NCI-H146 (cell line): ENCODE measurements at places on chromosomes 13 and 19.

- no peak for DNase-seq
Observed at GRCh38 chr19:3369337-3370213, 3.2 kb downstream of the NFIC start.

GRCh38 chr19:38031423-38031770 is 124.4 kb downstream of the SIPA1L3 start:
- DNase-seq, result no peak

DNA sequence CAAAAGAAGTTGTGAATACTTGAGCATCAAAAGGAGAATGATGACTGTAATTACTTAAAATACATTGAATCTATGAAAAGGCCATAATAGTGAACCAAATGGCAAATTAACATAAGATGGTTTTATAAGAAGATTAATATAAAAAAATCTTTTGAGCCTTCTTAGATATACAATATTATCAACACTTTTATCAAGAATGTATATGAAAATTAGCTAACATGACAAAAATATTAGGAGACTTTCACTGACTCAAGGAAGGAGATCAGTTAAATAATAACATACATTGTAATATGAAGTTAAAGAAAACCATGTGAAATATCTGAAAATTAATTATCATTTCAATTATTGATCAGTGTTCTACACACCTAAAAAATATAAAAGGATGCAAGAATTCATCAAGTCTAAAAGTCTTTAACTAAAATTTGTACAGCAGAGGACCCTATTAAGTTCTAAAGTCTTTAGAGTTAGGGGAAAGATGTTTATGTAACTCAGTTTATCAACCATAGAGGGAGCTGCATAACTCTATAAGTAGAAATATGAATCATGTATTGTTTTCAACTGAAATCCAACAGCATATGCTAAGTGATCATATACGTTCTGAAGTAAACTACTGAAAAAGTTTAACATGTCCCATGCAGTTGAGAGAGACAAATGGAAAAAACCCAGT is 756.1 kb upstream of the MIR17HG start:
- no peak for DNase-seq

DNA sequence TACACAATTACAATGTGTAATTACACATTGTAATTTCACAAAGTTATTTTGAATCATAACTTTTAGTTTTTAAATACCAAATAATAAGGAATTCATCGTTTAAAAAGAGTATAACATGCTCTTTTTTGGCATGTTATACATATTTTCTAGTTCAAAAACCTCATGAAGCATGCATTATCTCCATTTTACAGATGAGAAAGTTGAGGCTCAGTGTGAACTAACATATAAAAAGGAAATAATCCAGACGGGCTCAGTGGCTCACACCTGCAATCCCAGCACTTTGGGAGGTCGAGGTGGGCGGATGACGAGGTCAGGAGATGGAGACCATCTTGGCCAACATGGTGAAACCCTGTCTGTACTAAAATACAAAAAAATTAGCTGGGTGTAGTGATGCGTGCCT is 107.9 kb downstream of the PCDH9 start:
- no peak for DNase-seq

DNA sequence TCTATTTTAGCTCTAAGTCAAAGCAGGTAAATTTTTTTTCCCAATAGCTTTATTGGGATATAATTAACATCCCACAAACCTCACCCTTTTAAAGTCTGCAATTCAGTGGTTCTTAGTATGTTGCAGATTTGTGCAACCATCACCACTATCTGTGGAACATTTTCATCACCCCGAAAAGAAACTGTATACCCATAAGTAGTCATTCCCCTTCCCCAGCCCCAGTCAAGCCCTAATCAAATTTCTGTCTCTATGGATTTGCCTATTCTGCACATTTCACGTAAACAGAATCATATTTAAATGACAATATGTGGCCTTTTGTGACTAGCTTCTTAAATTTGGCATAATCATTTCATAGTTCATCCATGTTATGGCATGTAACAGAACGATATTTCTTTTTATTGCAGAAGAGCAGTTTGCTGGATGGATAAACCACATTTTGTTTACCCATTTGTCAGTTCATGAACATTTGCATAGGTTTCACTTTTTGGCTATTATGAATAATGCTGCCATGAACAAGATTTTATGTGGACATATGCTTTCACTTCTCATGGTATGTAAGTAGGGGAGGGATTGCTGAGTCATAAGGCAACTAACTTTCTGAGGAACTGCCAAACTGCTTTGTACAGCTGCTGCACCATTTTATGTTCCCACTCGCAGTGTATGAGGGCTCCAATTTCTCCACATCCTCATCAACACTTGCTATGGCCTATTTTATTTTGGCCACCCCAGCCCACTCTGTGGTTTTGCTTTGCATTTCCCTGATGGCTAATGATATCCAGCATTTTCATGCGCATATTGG is 10.9 kb downstream of the SLC46A3 start:
- no peak for DNase-seq

DNA sequence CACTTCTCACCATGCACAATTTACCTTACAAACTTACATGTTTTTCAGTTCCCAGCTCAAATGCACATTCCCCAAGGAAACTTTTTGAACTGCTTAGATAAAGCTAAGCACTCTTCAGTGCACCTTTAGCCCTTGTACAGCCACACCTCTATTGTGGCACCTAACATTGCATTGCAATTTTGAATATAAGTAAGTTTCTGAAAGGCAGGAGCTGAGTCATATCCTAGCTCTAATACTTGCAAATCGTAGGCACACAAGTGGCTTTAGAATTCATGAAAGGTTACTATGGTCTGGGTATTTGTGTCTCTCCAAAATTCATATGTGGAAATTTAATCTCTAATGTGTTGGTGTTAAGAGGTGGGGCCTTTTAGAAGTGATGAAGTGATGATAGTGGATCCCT is 4.9 kb upstream of the ESD start:
- no peak for DNase-seq

GRCh38 chr19:38989066-38989605 is 13.6 kb upstream of the FBXO17 start:
- peak; percentile 27 for DNase-seq

GRCh38 chr13:85197431-85197830 is 601.8 kb downstream of the SLITRK6 start:
- DNase-seq, result no peak

GRCh38 chr19:1590641-1591397 is 1.8 kb downstream of the MBD3 start:
- DNase-seq, result peak; percentile 9

DNA sequence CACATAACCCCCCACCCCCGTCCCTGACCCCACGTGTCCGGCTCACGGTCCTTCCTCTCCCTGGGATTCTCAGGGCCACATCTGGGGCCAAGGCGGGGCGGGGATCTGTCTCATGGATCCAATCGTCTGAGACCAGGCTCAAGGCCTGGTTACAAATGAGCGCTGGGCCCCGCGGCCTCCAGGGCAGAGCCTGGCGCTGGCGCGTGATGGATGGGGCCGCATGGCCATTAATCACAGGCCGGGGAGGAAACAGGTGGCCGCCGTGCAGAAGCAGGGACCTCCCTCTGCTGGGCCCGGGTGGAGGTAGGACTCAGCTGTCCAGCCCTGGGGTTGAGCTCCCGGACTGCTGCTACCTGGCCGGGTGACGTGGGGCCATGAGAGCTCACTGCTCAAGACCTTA is 5.8 kb upstream of the TLE5 start:
- DNase-seq, result peak; percentile 61

- peak; percentile 58 for DNase-seq
Observed at GRCh38 chr19:54481326-54481930, 8.3 kb upstream of the CDC42EP5 start.

DNA sequence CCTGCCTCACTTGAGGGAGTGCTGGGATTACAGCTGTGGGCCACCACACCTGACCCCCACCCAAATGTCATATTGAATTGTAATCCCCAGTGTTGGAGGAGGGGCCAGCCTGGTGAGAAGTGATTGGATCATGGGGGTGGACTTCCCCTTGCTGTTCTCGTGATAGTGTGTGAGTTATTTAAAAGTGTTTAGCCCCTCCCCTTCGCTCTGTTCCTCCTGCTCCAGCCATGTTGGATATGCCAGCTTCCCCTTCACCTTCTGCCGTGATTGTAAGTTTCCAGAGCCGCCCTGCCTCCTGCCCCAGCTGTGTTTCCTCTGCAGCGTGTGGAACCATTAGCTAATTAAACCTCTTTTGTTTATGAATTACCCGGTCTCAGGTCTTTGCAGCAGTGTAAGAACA is 13.7 kb downstream of the CHAMP1 start:
- DNase-seq, result no peak

DNA sequence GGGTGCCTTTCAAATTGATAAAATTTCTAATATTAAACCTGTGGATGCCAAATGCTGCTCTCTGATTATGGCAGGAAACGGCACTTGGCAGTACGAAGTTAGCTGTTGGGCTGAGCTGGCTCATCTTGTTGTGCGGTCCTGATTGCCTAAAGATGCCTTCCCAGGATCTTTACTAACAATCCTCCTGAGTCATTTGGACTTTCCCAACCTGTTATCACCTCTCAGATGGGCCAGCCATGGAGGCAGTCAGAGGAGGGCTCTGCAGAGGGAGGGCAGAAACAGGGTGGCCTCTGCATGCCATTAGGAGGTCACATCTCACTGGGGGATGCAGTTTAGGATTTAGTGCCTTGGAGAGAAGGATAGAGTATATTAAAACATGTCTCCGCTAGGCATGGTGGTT is 27.3 kb downstream of the ALOX5AP start:
- DNase-seq, result no peak

GRCh38 chr13:64414381-64414780 is 2815.8 kb downstream of the PCDH9 start:
- DNase-seq, result no peak

- no peak for DNase-seq
Observed at GRCh38 chr13:64127856-64128255, 2712.2 kb upstream of the PCDH20 start.

GRCh38 chr13:103976371-103976770 is 910.2 kb upstream of the SLC10A2 start:
- no peak for DNase-seq

GRCh38 chr13:114106526-114106925 is 25.9 kb downstream of the RASA3 start:
- DNase-seq, result no peak

DNA sequence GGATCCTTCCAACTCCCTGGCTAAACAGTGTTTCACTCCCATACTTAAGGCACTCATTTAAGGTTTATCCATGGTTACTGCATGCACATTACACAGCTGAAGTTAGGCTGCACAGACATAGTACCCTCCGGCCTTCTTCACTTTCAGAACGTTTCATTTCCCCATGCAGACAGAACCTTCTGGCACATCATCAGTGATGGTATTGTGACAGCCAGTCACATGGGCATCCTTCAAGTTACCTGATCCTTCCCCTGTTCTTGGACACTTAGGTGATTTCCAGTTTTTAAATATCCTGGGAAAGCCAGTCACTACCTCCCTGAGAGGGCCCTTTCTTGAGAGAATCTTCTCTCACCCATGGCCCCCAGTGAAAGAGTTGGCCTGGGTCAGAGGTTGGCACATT is 9.1 kb downstream of the SMIM7 start:
- no peak for DNase-seq

DNA sequence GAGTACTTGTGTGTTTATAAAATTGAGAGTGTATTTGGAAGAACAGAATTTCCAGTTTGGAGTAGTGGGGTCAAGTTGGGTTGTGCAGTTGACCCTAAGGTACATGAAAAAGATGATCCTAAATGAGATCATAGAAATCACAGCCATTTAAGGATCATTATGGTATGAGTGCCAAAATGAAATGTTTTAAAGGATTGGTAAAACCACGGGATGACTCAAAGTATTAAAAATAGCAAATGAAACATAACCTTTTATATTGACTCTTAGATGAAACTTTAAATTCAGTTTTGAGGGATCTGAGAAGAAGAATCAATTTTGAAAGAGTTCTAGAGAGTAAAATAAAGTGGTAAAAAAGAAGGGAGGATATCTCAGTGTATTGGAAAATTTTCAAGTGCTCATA is 773.8 kb downstream of the GPC5 start:
- no peak for DNase-seq

DNA sequence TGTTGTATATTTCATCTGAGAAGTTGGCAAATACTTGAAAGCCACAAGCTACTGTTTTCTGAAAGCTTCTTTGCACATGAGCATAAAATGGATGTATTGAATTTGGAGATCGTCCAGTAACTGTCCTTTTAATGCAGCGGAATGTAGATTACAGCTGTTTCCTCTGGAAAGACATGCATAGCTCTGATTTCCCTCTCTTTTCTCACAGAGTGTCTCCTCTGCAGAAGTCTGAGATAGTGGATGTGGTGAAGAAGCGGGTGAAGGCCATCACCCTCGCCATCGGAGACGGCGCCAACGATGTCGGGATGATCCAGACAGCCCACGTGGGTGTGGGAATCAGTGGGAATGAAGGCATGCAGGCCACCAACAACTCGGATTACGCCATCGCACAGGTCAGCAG is 283.0 kb downstream of the SHISA2 start:
- no peak for DNase-seq

GRCh38 chr19:31356587-31357314 is 7.5 kb upstream of the TSHZ3 start:
- no peak for DNase-seq

GRCh38 chr13:30882026-30882850 is 23.8 kb upstream of the MEDAG start:
- no peak for DNase-seq

DNA sequence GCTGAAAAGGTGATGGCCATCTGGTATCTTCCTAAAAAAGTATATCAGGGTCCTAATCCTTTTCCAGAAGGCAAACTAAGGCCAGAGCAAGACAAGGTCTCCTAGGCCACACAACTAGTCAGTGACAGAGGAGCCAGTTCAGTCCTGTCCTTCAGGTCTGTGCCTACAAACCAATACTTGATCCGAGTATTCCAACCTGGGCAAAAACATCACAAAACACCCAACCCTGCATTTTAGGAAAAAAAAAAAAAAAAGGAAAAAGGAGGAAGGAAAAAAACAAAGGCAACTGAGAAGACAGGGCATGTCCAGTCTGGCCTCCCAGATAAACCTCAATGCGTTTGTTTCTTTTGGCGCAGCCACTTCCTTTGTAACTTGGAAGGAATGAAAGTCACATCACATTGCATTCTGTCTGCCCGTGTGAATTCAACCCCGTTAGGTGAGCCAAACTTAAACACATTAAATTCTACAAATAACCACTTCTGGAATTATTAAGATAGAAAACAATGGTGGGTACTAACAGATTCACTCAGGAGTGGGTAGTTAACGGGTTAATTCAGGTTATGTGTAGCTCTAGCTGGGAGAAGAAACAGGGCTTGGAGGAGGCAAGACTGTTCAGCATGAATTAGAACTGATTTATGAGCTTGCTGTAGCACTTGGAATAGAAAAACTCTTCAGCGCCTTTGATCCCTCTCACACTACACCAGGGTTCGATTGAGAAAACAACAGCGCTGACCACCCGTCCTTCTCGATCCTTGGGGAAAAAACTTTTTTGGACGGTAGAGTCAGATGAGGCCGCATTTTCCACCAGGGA is 43.0 kb upstream of the HNRNPA1L2 start:
- peak; percentile 57 for DNase-seq
